ENCODE measurements at places on chromosomes 11 and 22. TPM values are rescaled to one million over a fixed set of nuclear protein-coding genes. Genes with fewer than 3 reads are reported as not detected.

The MYBPC3 gene
- not detected for total RNA-seq

GRCh38 chr11:8285796-8286195 lies 22.1 kb upstream of the LMO1 start:
- no peak overlapping the region for H3K4me3 ChIP-seq
- H3K36me3 ChIP-seq = no peaks in the 10 kb centered on the region
- DNase-seq = no peak

The TIMM10 gene
- total RNA-seq = 79.8 TPM

DNA sequence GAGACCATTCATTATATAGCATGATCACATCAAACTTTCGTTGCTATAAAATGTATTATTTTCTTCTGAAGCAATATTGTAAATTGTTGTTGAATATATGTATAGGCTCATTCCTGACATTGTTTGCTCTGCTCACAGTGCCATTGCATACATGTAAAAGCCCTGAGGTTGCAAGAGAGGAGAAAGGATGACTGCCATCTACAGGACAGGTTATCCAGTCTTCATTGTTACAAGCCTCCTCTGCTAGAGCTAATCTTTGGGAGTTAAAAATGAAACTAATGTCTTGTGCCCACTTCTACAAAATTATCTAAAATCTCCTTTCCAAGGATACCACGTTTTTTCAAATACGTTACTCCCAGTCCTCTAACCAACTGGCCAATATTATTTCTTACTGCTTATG lies 16.4 kb upstream of the OR5AL1 start:
- no peak overlapping the region for H3K4me3 ChIP-seq
- H3K27me3 ChIP-seq = no peaks in the 10 kb centered on the region
- H3K36me3 ChIP-seq = no peaks in the 10 kb centered on the region
- no peaks in the 10 kb centered on the region for H3K4me1 ChIP-seq

The OR2AG2 gene
- total RNA-seq = 0.68 TPM

- no peak overlapping the region for H3K27ac ChIP-seq
- H3K4me3 ChIP-seq = no peak overlapping the region
- no peaks in the 10 kb centered on the region for H3K4me1 ChIP-seq
- H3K27me3 ChIP-seq = no peaks in the 10 kb centered on the region
- H3K36me3 ChIP-seq = no peaks in the 10 kb centered on the region
- no peak for DNase-seq
Measured at GRCh38 chr22:36048911-36049677, 20.5 kb upstream of the RBFOX2 start.

The TEAD1 gene
- 76.4 TPM for total RNA-seq
